Stimulated activated CD4-positive, alpha-beta T cell treated with anti-CD3 and anti-CD28 coated beads, Interleukin-1b, Interleukin-23, amount 100 ng/mL, for 24 hours (primary cell): ENCODE measurements at places on chromosomes 4 and X.

DNA sequence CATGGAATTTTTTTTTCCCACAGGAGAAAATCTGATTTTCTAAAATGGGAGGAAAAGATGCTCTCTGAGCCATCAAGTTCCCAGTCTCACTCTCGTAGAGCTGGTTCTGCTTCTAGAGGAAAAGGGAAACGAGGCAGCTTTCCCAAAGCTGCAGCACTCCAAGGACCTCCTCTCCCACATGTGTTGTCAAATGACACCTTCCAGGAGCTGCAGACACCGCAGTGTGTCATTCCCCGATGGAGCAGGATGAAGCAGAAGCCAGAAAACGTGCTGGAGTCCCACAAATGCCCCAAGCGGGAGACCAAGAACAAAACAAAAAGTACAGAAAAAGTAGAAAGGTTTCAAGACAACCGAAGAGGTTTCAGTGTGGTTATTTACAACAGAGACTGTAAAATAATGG lies 348.1 kb downstream of the ARHGAP10 start:
- no peak for DNase-seq

GRCh38 chr4:179582164-179582905 lies 2140.1 kb upstream of the AGA start:
- DNase-seq = no peak

GRCh38 chr4:140906993-140907962 lies 151.1 kb upstream of the TBC1D9 start:
- no peak for DNase-seq

DNA sequence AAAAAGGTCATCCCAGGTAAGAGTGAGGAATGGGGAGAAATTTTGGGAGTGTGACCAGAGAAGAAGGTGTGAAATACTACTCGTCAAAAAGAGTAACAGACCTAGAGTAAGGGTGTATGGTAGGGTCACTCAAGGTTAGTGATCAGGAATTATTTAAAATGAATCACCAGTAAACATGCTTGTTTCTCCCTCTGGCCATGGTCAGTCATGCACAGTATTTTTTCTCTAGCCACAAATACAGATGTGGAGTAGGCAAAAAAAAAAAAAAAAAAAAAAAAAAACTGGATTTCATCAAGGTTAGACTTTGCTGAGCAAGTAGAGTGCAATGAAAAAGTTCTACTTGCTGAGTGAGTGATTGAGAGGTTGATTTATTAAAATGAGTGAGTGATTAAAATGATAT lies 34.2 kb upstream of the SLIT2 start:
- no peak for DNase-seq

GRCh38 chr4:7487502-7487901 lies 52.8 kb upstream of the PSAPL1 start:
- no peak for DNase-seq

DNA sequence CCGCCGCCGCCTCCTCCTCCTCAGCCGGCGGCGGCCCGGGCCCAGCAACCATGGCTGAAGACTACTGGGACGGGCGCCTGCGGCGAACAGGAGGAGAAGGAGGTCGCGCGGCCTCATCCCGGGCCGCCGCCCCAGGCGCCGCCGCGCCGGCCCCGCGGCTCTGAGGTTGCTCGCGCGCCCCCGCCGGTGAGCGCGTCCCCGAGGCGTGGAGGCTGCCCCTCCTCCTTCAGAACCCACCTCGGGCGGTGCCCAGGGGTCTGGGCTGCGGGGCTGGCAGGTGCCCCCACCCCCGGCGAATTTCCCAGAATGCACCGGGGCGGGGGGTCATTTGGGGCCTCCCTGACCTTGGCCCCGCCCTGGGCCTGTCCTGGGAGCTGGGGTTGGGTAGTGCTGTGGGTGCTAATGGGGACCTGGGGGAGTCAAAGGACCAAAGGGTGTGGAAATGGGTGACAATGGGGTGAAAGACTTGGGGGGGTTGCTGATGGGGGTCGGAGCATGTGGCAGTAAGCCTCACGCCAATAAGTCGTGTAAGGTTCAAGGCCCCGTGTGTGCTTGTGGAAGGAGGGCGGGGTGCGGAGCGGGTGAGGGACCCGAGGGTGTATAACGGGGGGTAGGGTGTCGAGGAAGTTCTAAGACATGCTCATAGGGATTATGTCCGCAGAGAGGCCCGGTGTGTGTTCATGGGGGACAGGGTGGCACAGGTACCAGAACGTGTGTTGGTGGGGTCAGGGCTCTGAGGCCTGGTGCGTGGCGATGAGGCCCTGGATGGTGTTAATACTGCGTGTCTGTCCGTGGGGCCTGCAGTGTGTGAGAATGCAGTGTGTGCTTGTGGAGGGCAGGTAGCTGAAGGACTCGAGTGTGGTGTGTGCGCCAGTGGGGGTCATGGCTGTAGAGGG lies 687 bp downstream of the CDK16 start:
- DNase-seq = no peak

GRCh38 chr4:123050018-123050417 lies 127.6 kb upstream of the NUDT6 start:
- no peak for DNase-seq

GRCh38 chr4:146340798-146341197 lies 126.5 kb downstream of the REELD1 start:
- DNase-seq = no peak

DNA sequence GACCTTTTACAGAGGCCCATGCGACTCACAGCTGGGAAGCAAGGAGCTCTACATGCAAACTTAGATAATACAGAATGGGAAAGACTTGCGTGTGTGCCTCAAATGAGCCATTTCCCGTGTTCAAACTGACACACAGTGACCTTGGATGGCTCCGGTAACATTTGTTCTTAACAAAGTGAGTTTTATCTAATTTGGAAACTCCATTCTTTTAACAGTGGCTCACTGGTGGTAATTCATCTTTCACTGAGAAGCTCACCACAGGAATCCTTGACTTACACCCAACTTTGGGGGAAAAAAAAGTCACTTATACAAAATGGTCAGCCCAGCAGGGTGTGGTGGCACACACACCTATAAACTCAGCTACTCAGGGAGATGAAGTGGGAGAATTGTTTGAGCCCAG lies 190.6 kb downstream of the LDB2 start:
- no peak for DNase-seq

DNA sequence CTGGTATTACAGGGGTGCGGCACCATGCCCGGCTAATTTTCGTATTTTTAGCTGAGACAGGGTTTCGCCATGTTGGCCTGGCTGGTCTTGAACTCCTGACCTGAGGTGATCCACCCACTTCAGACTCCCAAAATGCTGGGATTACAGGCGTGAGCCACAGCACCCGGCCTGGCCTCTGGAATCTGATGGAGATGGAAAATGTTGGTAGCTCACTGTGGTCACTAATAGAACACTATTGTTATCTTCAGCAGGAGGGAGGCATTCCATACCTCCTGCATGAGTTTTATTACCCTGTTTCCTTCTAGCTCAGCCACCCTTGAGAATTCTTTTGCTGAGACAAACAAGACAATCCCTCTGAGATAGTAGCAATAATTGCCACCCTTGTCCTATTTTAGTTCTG lies 105.0 kb downstream of the SHROOM3 start:
- DNase-seq = no peak

- DNase-seq = no peak
Measured at GRCh38 chrX:78946178-78946931, 1.2 kb downstream of the P2RY10 start.

DNA sequence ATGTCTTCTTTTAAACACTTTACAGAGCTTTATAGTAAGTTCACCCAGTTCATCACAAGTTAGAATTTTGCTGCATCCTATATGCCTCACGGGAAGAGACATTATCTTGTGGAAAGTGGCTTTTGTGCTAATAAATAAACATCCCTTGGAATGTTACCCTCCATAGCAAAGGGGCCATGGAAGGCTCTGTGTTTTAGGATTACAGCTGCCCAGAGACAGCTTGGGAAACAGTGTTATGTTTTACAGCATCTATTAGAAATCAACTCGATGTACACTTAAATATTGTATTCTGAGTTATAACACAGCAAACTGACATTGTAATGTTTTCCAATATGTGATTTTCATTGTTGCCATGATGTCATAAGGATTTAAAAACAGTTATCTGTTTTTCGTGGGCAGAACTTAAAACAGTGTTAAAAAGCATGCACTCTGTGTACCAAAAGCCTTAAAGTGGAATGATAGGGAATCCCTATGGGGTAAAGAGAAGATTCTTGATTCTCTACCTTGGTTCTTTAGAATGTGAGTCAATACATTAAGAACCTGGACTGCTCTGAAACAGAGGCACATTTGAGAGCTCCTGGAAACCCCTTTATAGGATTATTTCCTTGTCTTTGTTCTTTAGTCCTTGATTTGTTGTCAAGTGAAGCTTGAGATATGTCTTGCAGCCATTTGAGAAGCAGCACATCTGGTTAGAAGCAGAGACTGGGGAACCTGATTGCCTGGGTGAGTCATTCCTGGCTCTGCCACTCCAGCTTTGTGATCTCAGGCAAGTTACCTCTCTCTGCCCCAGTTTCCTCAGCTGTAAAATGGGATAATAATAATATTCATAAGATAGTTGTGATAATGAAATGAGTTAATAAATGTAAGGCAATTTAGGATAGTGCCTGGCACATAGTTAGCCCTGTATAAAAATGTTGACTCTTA lies 41.6 kb downstream of the ARHGAP10 start:
- DNase-seq = no peak

- no peak for DNase-seq
Measured at GRCh38 chr4:17163156-17163771, 264.8 kb upstream of the LDB2 start.

GRCh38 chr4:173526724-173527102 lies 3.3 kb downstream of the HAND2 start:
- DNase-seq = no peak

- DNase-seq = no peak
Measured at GRCh38 chr4:140893939-140894338, 137.8 kb upstream of the TBC1D9 start.

- DNase-seq = no peak
Measured at GRCh38 chr4:38752372-38752940, 30.3 kb downstream of the TLR10 start.

GRCh38 chrX:101693476-101693875 lies 33.8 kb upstream of the ARMCX2 start:
- no peak for DNase-seq

GRCh38 chr4:89307446-89308160 lies at the start of gene GPRIN3:
Gene GPRIN3, minus strand, starts transcription at chr4:89307800. Its CDS starts 57,690 bp downstream, at chr4:89250110.
- peak; percentile 63 for DNase-seq

- DNase-seq = no peak
Measured at GRCh38 chr4:71050809-71051208, 57.4 kb downstream of the DCK start.

GRCh38 chrX:10636337-10636736 lies 16.0 kb upstream of the MID1 start:
- no peak for DNase-seq

DNA sequence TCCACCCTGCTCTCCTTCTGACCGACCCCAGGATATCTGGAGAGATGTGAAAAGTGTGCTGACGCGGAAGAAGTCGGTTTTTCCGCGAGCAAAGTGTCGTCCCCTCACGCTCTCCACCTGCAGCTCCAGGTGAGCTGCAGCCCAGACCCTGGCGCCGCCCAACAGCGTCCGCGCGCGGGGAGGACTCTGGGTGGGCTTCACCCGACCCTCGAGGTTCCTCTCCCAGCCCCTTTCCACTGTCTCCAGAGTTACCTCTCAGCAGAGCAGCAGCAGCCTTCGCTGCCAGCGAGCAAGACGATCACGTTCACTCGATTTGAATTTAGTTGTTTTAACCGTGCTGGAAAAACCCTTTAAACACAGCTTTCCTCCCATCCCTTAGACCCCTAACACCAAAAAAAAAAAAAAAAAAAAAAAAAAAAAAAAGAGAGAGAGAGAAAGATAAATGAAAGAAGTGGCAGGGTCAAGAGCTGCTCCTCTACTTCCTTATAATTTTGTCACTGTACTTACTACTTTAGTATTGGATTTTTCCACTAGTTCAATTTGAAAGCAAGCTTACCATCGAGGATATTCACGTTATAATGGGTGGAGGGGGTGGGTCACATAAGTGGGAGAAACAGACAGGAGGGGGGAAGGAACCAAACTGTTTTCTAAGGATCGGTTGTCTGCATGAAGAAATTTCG lies 758 bp upstream of the NR3C2 start:
- DNase-seq = no peak

DNA sequence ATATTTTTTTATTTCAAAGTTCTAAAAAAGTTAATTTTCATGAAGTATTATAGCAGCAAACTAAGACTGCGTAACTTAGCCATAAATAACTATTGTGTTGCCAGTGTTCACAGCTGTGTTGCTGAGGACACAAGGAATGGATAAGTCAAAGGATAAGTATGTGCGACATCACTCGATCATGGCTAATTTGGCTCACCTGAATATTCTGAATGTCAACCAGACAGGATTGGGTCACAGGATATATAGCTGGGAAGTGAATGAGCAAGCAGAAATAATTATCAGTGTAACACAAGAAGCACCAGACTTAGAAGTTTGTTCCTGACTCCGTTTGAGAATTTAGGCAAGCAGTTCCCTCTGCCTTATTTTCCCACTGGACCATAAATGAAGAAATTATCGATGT lies 33.9 kb downstream of the PRDM8 start:
- DNase-seq = no peak

- DNase-seq = no peak
Measured at GRCh38 chrX:102018208-102018607, 86.4 kb upstream of the ZMAT1 start.

DNA sequence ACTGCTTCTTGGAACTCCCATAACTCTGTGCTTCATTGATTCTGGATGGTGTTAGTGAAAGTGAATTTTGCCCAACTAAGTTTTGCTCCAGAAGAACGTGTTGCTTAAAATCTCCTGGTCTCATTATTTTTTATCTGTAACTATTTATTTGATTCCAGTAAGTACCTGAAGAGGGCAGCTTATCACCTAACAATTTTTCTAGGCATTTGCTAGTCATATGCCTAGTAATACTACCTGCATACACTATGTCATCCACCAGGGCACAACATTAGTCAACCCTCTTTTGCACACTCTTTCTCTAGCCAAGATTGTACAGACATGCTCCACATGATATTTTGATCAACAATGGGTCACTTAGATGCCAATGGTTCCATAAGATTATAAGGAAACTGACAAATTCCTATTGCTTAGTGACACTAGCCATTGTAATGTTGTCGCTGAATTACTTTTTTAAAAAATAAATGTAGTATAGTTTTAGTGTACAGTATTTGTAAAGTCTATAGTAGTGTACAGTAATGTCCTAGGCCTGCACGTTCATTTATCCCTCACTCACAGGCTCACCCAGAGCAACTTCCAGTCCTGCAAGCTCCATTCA lies 499.9 kb upstream of the AADAT start:
- no peak for DNase-seq

GRCh38 chrX:109623997-109624396 lies 975 bp downstream of the KCNE5 start:
- DNase-seq = no peak

- DNase-seq = no peak
Measured at GRCh38 chrX:1734806-1735205, 119.9 kb downstream of the ASMT start.

DNA sequence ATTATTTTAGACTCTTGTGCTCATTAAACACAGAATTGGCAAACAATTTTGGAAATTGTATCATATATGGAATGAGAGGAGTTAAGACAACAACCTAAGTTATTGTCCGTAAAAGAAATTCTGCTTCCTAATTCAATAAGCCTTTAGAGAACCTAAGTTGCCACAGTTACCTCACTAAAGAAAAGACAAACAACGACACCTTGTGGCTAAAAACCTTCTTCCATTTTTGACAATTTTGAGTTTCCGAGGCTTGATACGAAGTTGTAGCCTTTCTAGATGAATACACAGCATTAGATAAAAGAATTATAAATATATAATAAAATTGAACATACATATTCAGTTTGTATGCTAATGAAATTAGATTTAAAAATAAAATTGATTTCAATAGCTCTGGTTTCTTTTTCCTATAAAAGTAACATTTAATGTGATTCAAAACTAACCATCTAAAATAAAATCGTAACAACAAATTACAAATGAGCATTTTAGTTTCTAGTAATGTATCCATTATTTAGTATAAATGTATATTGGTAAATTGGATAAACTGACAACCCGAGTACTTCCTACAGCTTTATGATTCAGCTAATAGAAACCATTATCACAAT lies 275.1 kb downstream of the GPM6A start:
- no peak for DNase-seq
